ENCODE measurements at places on chromosomes 7 and 10. TPM values are rescaled to one million over a fixed set of nuclear protein-coding genes. Genes with fewer than 3 reads are reported as not detected.

STMP1 gene
- total RNA-seq = 34.1 TPM

GOT1 gene
- 18.0 TPM for total RNA-seq

OR2A1 gene
- total RNA-seq = not detected

ZNF479 gene
- total RNA-seq = not detected

SPDYE16 gene
- not detected for total RNA-seq

PAX4 gene
- total RNA-seq = not detected

- DNase-seq = peak; percentile 20
Observed at GRCh38 chr7:28955718-28956607, 2.2 kb downstream of the TRIL start.

DNA sequence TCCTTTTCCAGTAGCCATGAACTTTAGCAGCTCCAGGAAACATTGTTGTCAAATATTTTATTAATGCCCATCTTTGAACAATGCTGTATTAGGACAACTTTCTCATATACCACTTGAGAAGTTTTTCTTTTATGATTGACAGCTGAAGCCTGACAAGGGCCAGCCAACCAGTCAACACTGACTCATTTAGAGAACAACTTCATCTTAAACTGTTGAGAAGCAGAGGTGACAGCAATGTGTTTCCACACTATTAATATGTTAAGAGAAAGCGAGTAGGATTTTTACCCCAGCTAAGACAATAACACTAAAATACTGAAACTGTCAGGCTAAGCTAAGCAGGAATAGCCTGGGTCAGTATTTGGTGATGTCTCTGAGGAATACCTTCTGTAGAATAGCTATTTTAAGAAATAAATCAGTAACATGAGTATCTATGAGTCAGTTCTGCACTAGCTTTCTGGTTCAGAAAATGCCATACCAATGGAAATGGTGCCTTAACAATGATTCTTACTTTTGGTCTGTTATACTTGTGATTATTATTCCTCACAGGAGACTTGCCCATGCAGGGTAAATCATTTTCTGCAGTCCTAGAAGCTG lies 168.8 kb upstream of the POT1 start:
- DNase-seq = no peak

DNA sequence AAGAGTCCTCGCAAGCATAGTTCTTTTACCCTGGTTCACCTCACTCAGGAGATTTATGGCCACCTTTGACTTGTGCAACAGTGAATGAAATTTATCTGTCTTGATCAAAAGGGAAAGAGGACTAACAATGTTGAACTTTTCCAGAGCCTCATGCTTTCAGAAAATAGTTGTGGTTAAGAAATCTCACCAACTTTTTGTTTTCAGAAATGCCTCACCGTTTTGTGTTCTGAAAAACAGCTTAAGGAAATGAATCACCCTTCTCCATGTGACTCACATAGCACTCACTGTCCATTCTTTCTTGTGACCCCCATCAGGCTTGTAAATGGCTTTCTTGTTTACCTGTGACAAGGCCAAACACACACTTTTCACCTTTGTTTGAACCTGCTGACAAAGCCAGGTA lies 148.6 kb upstream of the FAM3C start:
- no peak for DNase-seq

GRCh38 chr7:455110-455928 lies 64.3 kb downstream of the PDGFA start:
- DNase-seq = no peak

GRCh38 chr7:2911466-2911865 lies 67.4 kb upstream of the GNA12 start:
- DNase-seq = no peak

DNA sequence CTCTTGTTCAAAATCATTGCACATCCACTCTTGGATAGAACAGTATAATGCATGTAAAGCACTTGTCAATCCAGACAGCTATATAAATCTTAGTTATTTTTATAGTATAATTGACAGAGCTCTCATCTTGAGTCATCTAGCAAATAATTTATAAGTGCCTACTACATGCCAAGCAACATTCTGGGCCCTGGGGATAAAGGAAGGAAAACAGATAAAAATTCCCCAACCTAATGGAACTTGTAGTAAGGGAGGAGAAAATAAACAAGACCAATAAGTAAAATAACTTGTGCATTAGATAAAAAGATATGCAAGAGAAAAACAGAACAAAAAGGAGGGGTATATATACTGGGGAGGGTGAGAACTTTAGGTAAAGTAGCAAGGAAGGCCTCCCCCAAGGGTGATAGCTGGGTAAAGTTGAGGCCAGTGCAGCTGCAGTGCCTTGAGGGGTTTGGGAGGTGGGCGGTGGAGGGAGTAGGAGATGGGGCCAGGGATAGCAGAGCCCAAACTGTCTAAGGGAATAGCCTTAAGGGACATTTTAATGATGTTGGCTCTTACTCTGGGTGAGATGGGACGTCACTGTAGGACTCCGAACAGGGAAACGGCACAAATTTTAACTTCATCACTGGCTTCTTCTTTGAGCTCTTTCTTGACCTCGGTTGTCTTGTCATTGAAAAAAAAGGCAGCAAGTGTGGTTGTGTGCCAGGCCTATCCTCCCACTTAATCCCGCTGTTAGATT lies 79.3 kb upstream of the SEC61G start:
- no peak for DNase-seq

- no peak for DNase-seq
Observed at GRCh38 chr10:18710201-18710653, 51.0 kb downstream of the ARL5B start.

- no peak for DNase-seq
Observed at GRCh38 chr10:17065273-17065672, 64.3 kb downstream of the CUBN start.

GRCh38 chr7:80070391-80070790 lies 64.2 kb upstream of the GNAI1 start:
- DNase-seq = no peak

- no peak for DNase-seq
Observed at GRCh38 chr10:29479081-29479925, 155.5 kb downstream of the SVIL start.

DNA sequence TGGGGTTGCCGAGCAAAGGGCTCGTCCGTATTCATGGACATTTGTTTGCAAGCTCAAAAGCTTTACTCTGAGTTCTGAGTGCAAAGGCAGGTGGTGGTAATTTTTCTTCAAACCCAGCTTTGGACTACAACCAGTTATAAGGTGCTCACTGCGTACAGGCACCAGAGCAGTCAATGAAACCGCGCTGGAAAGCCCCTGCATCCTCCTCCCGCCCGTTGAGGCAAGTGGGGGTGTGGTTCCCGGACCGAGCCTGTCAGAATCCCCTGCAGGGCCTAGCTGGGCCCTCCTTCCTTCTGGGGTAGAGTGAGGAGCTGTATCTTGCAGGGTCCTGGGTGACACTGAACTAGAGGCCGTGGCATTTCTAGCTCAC lies 22.3 kb downstream of the AMZ1 start:
- DNase-seq = no peak
